ENCODE measurements at places on chromosomes 12 and 14.

DNA sequence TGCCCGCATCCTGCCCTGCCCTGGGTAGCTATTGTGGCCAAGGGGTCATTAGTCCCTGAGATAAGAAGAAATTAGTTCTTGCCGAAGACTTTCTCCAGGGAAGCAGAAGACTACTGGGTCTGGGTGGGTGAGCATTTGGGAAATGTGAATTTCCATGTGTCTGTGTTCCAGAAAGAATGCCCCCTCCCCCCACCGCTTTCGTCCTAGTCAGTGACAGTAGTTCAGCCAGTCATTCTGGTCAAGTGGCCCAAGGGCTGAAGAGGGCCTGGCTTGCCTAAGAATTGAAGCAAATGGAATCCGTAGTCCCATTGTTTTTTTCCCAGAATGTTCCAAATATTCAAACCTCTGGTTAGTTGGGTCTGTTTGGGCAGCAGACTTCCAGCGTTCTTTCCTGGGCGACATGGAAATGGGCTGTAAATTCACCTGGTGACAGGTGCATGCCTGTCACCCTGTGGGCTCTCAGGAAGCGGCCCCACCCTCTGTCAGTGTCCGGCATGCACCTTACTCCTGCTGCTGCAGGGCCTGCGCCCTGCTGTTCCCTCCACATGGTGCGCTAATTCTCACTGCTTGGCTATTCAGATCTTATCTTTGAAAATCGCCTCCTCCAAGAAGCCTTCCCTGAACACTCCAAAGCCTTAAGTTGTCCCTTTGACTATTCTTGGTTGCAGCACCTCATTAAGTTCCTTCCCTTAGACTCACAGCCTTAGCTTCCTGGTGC is 1.4 kb upstream of the RFLNA start:
- DNase-seq: no peak

- no peak for DNase-seq
Measured at GRCh38 chr12:63958876-63959580, 114.5 kb downstream of the SRGAP1 start.

DNA sequence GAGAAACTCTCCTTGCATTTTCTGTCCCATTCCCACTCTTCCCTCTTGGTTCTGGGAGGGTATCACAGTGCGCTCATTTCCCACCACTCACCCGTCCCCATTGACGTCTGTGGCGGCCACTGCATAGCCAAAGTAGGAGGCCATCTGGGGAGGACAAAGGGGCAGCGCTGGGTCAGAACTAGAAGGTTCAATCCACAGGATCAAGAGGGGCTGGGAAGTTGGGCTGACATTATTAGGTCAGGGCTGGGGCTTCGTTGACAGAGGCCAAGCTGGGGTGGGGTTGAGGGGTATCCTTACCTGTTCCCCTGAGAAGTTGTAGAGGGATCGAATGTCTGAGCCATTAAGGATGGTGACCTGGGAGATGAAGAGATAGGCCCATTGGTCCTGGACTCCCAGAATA is 13.5 kb downstream of the ITGA5 start:
- no peak for DNase-seq

- DNase-seq: no peak
Measured at GRCh38 chr14:34259996-34260395, 202.0 kb downstream of the SPTSSA start.

DNA sequence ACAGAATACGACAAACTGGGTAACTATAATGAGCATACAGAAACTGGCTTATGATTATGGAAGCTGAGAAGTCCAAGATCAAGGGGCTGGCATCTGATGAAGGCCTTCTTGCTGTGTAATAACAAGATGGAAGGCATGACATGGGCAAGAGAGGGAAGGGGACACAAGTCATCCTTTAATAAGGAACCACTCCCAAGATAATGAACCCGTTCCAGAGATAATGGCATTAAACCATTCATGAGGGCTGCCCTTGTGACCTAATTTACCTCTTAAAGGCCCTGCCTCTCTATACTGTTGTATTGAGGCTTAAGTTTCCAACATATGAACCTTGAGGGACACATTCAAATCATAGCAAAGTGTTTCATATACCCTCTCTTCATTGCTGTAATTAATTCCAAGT is 4.6 kb upstream of the VTI1B start:
- DNase-seq: no peak

DNA sequence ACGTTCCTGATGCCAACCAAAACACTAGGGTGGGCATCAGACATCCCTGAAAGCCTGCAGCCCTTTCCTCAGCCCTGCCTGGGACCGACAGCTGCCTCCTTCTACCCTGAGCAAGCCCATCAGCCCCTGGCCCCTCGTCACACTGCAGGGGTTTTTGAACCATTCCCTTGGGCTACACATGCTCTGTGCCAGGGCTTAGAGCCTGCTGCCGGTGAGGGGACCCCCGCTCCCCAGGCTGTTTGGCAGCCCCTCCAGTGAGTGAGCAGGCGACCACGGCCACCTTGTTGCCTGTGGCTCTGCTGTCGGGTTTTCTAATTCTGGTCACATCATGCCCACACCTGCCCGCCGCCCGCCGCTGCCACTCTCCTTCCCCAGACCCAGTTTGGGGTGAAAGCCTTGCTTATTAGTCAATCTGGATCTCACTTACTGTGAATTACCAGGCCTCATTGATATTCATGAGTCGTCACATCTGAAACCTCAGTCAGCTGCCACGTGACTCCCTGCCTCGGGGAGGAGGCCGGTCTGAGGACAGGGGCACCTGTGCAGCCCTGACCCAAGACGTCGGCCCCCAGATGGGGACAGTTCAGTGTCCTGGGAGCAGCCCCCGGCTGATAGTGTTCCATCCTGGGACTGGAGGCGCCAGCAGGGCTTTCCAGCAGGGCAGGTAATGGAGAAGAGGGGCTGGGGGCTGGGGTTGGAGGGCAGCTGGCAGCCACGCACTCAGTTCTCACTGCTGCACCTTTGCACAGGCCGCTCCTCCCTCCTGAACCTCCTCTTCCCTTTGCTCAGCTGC is 163.0 kb downstream of the RBM19 start:
- DNase-seq: no peak

DNA sequence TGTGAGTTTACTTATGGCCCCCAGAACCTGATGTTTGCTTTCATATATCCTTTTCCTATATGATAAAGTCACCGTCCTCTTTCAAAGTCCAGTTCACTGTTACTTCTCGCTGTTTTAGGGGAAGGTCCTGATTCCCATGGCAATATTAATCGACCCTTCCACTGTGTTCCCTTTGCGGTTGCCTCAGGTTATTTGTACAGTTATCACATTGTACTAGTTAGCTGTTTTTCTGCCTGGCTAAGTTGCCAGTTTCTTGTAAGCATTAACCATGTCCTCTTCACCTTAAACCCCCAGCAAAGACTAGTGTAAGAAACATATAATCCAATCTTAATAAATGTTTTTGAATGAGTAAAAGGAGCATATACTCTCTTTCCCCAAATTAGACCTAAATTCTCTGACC is 115.0 kb upstream of the PPFIA2 start:
- no peak for DNase-seq

DNA sequence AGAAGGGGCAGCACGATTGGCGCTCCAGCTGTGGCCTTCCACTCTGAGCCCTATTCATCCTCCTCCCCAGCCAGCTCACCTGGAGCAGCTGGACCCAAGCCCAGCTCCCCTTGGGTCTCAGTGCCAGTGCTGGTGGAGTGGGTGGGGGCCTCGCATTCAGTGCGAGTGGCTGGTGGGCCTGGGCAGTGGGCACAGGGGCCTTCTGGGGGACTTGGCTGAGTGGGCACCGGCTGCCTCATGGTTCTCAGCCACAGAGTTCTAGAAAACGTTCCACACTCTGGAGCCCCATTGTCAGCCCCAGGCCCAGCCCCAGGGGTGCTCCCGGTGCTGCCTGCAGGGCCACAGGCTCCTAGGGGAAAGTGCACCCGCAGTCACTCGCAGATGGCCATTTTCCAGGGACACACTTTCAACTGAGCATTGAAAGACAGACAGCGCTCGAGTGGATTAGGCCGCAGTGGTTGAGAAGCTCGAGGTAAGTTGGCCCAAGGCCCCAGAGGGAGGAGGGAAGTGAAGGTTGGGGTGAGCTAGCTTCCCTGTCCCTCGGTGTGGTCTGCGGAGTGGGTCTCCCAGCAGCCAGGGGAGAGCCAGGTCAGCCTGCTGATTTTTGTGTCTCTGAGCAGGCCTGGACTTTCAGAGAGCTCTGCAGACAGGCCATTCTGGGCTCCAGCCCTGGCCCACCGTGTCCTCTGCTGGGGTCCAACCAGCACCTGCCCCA is 3.8 kb downstream of the CLBA1 start:
- no peak for DNase-seq

GRCh38 chr12:70785896-70786295 is 134.6 kb downstream of the PTPRR start:
- DNase-seq: no peak

- no peak for DNase-seq
Measured at GRCh38 chr14:97061198-97061597, 264.0 kb downstream of the VRK1 start.

GRCh38 chr12:26149968-26150500 is 25.2 kb upstream of the BHLHE41 start:
- DNase-seq: no peak

GRCh38 chr12:129332286-129332685 is 479.0 kb downstream of the GLT1D1 start:
- DNase-seq: no peak

DNA sequence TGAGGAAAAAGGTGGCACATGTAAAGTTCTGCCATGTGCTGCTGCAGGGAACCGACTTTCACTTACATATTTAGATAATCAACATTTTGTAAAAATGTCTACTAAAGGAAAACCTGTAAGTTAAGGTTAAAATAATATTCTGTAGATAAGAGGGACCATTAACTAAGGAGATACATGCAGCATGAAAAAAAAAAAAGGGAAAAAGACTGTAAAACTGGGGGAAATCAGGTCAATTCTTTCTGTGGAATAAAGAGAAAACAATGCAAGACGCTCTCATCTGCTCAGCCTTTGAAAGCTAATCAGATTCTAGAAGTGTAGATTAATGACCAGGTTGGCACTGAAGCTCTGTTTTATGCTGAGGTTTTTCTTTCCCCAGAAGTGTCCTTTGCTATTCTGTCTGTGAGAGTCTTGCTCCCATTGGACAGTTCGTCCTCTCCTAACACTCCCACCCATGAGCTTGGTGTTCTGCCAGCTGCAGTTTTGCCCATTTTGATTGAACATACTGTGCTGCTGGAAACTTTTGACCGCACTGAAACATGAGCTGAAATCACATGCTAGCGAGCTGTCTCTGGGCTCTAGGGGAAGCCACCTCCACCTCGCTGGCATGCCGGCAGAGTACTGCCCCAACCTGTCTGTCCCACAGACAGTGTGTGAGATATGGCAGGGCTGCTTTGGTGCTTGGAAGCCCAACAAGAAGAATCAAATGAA is 39.7 kb downstream of the PPTC7 start:
- no peak for DNase-seq

DNA sequence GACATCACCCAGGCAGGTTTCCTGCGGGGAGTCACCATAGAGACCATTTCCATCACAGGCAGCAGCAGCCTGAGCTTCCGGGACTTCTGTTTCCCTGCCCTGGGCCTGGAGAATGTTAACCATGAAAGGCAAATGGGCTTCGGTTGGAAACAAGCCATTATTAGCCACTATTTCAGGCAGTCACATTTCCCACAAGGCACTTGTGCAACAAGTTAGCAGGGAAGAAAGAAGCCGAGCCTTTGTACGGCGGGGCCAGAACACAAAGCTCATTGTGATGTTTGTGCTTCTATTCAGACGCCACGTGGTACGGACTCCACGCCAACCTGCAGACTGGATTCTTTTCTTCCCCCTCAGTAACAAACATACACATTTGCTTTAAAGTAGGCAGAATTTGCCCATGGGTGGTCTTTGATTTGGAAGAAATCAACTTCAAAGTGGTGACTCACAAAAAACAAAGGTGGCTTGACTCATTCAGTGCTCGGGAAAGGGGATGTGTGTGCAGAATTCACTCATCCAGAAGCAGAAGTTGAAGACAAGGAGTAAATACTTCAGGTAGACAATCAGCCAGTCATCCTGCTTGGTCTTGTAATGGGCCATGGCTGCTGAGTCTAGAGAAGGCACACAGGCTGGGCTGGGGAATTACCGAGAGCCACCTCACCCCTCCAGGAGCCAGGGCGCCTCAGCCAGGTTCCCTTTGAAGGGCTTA is 154.2 kb upstream of the PRMT8 start:
- no peak for DNase-seq

GRCh38 chr12:118467641-118468305 is 91.4 kb downstream of the SUDS3 start:
- no peak for DNase-seq

DNA sequence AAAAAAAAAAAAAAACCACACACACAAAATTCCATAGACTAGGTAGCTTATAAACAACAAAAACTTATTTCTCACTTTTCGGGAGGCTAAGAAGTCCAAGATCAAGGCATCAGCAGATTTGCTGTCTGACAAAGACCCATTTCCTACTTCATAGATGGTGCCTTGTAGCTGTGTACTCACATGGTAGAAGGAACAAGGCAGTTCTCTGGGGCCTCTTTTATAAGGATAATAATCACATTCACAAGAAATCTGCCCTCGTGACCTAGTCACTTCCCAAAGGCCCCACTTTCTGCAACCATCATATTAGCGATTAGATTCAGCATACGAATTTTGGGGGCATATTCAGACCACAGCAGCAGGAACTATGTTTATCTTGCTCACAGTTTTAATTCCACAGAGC is 54.9 kb downstream of the STXBP6 start:
- no peak for DNase-seq

DNA sequence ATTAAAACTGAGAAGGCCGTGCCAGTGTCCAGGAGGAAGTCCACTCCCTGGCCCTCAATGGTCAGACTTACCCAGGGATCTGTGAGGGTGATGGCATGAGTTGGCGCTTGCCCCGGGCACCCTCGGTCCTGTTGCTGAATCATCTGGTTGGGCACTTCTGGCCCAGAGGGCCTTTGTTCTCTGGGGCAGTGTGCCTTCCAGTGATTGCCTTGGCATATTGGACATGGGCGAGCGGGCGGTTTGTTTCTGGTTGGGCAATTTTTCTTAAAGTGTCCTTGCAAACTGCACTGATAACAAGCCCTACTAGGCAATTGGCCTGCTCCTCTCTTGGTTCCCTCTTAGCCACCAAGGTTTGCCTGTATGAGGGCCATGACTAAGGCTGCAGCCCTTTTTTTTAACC is 69.5 kb upstream of the ZDHHC17 start:
- no peak for DNase-seq

DNA sequence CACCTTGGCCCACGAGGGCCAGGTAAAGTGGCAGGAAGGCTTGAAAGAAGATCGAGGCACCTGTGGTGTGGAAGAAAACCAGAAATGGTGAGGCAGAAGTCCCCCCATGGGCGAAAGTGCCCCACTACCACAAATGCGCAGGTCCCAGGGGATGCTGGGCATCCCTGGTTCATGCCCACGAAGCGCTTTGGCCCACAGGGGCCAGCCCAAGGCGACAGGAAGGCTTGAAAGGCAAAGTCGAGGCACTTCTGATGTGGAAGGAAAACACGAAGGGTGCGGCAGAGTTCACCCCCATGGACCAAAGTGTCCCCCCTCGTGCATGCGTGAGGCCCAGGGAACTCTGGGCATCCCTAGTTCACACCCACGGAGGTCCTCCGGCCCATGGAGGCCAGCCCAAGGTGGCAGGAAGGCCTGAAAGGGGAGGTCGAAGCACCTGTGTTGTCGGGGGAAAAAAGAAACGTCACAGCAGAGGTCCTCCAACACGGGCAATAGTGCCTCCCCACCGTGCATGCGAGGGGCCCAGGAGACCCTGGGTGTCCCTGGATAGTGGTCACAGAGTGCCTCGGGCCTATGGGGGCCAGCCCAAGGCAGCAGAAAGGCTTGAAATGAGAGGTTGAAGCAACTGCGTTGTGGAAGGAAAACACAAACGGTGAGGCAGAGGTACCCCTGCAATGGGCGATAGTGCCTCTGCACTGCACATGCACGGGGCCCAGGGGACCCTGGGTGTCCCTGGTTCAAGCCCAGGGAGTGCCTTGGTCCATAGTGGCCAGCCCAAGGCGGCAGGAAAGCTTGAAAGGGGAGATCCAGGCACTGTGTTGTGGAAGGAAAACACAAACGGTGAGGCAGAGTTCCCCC is 373.9 kb downstream of the ALG10 start:
- no peak for DNase-seq
